ENCODE measurements at places on chromosomes 6 and 20. TPM values are rescaled to one million over a fixed set of nuclear protein-coding genes. Genes with fewer than 3 reads are reported as not detected.

IYD gene
- not detected for total RNA-seq

RIPPLY2 gene
- not detected for total RNA-seq

TUBB1 gene
- total RNA-seq = not detected

DNA sequence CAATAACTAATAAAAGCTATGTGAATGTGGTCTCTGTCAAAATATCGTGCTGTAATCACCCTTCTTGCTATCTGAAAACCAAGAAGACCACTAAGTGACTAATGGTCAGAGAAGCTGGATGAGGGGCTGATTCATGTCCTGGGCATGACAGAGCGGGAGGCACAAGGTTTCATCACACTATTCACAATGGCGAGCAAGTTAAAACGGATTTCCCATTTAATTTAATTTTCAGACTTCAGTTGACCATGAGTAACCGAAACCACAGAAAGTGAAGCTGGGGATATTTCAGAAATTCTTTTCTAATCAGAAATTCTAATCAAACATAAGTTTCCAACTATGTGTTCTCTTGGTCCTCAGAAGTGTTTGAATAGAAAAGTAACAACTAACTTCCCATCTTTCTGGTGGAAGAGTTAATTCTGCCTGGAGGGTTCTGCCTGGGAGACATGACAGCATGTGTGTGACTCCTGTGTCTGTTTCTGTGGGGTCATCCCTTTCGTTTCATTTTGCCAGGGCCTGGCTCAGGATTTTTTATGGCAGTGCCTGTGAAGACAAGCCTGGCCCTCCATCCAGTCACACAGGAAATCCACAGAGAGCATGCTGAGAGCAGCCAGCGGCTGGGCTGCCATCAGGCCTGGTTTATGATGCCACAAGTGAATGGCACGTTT lies 98.9 kb downstream of the FAM120B start:
- H3K4me3 ChIP-seq = no peak overlapping the region
- H3K36me3 ChIP-seq = no peaks in the 10 kb centered on the region
- no peak for DNase-seq
- no peak overlapping the region for H3K27ac ChIP-seq
- no peaks in the 10 kb centered on the region for H3K4me1 ChIP-seq

DNA sequence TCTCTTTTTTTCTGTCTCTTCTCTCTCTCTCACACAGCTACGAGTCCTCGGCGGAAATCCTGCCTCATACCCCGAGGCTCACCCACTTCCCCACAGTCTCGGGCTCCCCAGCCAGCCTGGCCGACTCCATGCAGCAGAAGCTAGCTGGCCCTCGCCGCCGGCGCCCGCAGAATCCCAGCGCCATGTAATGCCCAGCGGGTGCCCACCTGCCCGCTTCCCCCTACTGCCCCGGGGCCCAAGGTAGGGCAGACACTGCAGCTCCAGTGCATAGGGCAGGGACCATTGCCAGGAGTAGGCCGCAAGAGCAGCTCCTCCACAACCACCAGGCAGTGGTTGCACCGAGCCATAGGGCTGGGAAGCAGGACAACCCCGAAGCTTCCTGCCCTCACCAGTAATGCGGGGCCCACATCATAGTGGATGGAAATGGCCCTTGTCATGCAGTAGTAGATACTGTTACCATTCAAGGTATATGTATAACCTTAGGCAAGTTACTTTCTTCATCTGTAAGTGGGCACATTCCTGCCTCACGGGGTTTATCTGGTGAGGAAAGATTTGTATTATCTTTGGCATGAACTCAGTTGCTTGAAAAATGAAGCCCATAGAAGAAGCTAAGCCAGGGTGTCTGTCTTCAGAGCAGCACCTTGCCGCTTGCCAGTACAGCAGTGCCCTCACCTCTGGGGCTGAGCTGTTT lies 36.9 kb upstream of the ID1 start:
- no peak overlapping the region for H3K27ac ChIP-seq
- DNase-seq = no peak
- H3K4me3 ChIP-seq = no peak overlapping the region
- no peaks in the 10 kb centered on the region for H3K27me3 ChIP-seq
- peaks cover 29% of the 10 kb centered on the region for H3K36me3 ChIP-seq
